ENCODE measurements at places on chromosomes 7 and 10. TPM values are rescaled to one million over a fixed set of nuclear protein-coding genes. Genes with fewer than 3 reads are reported as not detected.
A peak's percentile ranks its signal among the peaks of the same experiment; 100 is the strongest.

Gene DRGX
- 0.10 TPM for total RNA-seq

Gene PLAC9
- 3.8 TPM for total RNA-seq

Gene KDM7A
- total RNA-seq: 0.46 TPM

GRCh38 chr7:107803009-107803610, at the start of gene SLC26A3:
TSS of gene SLC26A3 (minus strand) at chr7:107803223. CDS start at chr7:107794509, 8,714 bp downstream.
- no peak for DNase-seq

DNA sequence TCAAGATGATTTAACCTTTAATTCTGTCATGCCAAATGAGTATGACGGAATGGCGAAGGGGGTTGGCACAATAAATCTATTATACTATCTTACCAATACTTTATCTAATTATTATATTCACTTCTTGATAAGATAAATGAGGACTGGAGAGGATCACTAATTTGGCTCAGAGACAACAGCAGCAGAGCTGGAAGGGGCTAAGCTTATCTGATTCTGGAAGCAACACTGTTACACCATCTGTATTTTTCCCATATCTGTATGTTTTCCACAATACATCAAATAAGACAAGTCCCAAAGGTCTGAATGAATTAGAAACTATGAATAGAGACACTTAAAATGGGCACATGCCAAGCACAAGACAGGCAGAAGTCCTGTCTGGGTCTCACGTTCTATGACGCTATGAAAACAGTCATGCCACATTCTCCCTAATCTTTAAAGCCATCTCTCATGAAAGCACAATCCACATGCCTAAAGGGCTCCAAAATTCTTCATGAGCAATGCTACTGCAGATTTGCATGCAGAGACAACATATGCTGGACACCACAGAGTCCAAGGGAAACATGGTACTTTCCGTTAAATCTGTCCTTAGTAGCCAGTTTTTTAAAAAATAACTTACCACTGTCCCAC, 88.3 kb downstream of the SLC25A13 start:
- no peak for DNase-seq

GRCh38 chr7:27248911-27249723, 6.5 kb downstream of the EVX1 start:
- DNase-seq: peak; percentile 87

GRCh38 chr10:4763960-4764428, 62.0 kb upstream of the AKR1E2 start:
- peak; percentile 33 for DNase-seq

GRCh38 chr7:55546814-55547213, 25.5 kb downstream of the VOPP1 start:
- peak; percentile 94 for DNase-seq
